ENCODE measurements at places on chromosomes 12 and 14.

DNA sequence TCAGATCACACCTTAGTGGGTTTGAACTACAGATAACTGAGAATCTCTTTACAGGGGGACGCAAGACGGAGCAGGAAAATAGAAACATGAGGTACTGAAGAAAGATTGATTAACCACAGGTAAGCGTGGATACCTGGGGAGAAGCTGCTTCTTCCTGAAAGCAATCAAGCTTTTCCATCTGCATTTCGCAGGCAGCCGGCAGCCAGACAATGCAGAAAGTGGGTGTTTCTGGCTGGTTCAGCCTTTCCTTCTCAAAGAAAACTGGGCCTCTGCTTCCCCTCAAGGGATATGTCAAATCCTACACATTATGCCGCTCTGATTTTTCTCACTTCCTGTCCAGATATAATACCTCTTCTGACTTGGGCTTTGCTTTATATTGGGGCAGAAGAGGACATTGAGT is 39.1 kb upstream of the PPFIA2 start:
- no peak for DNase-seq

DNA sequence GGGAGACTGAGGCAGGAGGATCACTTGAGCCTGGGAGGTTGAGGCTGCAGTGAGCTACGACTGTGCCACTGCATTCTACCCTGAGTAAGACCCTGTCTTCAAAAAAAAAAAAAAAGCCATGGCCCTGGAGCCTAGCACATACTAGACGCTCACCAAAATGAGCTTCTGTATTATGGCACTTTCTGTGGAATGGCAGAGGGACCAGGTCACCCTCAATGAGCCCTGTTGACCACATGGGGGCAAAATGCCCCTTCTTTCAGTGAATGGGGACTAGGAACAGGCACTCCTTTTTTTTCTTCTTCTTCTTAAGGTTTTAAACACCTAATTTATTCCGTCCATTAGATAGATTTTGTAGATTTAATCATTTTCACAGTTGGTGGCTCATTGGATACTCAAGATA is 50.5 kb downstream of the FAM222A start:
- DNase-seq = no peak

- no peak for DNase-seq
Measured at GRCh38 chr12:6201826-6202225, 1.6 kb downstream of the CD9 start.

- no peak for DNase-seq
Measured at GRCh38 chr14:42872786-42873185, 1266.1 kb downstream of the LRFN5 start.

DNA sequence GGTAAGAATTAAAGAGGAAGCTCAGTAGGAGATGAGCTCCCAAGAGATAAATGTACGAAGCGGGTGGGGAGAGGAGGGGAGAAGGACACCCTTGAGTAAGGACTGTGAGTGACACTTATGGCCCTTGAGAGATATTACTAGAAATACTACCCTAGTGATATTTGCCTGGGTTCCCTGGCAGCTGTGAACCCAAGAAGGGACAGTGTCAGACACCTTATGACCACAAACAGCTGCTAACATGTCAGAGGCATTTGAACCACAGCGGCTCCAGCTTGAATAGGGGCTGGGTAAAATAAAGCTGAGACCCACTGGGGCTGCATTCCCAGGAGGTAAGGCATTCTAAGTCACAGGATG is 19.6 kb upstream of the SLC6A12 start:
- no peak for DNase-seq

Measured in NCI-H1105 treated with DMSO at 0.1 percent for 48 hours (cell line).